ENCODE measurements at places on chromosomes 5 and 9.
A peak's percentile ranks its signal among the peaks of the same experiment; 100 is the strongest.

DNA sequence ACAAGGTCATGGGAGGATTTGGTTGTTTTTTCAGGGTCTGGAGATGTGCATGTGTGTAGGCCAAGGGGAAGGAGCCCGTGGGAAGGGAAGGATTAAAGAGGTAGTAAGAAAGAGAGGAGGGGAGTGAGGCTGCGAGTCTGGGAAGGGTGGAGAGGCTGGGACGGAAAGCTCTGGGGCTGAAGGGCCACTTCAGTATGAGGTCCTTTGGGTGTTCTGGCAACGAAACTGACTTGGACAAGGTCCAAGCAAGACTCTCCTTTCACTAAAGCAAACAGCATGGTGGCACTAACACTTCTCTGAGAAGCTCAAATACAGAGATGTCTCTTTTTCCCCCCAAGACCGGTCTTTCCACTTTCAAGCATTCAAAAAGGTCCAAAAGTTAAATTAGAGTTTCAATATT is 394.5 kb downstream of the ARHGEF28 start:
- no peak for DNase-seq

DNA sequence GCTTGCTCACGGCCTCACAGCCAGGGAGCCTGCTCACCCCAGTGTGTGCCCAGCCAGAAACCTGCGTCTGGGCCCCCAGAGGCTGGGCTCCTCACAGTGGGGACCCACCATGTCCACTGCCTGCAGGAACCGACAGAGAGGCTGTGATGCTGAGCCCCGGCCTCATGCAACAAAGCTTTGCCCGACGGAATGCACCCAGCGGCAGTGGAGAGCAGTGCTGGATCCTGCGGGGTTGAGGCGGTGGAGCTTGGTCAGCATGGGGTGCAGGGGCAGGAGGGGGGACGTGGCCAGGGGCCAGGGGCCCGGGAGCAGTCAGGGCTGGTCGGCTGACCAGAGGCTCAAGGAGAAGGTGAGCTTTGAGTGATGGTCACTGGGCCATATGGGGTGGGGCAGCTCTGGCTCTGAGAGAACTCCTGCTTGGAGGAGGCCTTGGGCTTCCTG is 7.7 kb upstream of the CEP72 start:
- no peak for DNase-seq

DNA sequence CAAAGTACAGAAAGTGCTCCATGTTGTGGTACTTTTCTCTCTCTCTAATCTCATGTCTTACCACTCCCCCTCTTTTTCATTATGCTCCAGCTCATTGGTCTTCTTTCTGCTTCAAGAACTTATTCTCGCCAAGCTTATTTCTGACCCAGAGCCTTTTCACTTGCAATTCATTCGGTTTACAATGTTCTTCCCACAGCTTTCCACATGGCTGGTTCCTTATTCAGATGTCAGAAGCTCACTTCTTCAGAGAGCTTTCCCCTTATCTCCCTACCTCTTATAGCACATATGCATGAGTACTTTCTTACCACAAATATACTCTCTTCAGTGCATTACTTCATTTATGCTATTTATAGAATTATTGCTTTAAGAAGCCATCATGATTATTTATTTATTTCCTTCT is 338.8 kb upstream of the ATP10B start:
- DNase-seq: peak; percentile 17

DNA sequence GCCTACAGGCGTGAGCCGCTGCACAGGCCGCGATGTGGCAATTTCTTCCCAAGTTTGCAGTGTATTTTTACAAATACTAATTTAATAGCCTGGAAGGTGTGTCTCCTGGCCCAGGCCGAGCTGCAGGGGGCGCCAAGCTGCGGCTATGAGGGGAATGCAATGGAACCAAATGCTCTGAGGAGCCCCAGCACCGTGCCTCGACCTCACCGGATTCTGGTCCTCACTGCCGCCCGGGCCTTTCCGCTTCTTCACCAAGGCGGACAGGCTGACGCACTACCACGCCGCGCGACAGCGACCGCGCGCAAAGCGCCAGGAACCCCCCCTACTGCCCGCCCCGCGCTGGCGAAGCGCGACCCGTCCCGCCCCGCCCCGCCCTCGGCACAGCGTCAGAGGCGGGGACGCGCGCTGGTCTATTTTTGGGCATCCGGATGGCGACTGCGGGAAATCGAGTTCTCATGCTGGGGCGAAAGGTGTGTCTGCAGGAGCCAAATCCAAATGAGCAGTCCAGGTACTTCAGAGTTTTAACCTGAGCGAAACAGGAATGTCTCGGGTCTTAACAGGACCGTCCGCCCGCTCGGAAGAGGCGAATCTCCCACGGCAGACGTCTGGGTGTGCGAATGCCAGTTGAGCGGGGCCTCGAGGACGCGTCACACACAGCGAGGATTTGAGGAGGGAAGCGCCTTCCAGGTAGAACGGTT is 31.7 kb upstream of the PRXL2C start:
- peak; percentile 87 for DNase-seq

DNA sequence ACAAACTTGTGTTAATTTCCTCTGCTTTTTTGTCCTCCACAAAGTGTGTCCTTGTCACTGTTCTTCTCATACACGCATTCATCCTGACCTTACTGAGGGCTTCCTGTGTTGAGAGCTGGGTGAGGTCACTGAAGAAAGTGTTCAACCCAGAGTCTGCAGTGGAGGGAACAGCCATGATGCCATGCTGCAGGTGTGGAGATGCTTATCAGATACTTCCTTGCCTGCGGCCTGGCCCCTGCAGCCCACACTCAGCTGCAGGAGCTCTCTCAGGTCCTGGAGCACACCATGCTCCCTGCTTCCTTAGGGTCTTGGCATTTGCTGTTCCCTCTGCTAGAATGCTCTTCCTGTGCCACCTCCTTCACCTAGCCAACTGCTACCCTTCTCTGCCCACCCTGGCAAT is 108.1 kb upstream of the SPRY4 start:
- DNase-seq: no peak
